Stimulated activated CD8-positive, alpha-beta memory T cell treated with anti-CD3 and anti-CD28 coated beads, Interleukin-4, amount 100 ng/mL, for 48 hours (primary cell): ENCODE measurements at places on chromosomes 13 and 19.

- no peak for DNase-seq
Measured at GRCh38 chr13:76882431-76882830, 3.8 kb downstream of the KCTD12 start.

- DNase-seq: no peak
Measured at GRCh38 chr19:46988614-46989230, 30.9 kb upstream of the NPAS1 start.

GRCh38 chr13:99875391-99875790 lies 96.2 kb downstream of the ZIC5 start:
- no peak for DNase-seq

DNA sequence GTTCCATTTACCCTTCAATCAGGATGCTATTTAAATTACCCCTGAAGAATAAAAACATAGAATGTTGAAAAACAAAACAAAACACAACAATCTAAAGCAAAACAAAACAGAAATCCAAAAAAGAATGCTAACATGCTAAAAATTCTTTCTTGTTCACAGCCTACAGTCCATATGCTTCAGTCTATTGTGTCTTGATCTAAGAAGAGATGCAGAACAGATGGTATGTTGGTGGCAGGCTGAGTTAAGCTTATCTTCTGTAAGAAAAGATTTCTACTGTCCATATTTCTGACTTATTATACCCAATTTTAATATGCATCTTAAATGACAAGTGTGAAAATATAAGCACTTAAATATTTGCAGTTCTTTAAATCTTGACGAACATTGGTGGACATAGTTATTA lies 356.1 kb upstream of the SLITRK1 start:
- no peak for DNase-seq

DNA sequence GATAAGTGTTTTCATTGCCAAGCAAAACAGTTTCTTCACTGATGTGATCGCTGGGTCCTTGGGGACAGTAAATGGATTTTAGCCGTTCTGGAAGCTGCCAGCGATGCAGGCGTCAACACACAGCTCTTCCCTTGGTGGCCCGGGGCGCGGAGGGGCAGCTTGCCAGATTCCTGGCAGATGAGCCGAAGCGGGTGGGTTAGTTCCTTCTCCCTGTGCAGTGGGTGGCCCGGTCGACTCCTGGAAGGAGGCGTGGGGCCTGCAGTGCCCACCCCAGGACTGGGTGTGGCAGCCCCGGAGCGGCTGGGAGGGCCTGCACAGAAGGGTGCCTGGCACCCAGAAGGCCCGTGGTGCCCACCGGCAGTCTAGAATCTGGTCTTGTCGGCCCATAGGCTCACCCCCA lies 69.0 kb downstream of the KDM4B start:
- no peak for DNase-seq

DNA sequence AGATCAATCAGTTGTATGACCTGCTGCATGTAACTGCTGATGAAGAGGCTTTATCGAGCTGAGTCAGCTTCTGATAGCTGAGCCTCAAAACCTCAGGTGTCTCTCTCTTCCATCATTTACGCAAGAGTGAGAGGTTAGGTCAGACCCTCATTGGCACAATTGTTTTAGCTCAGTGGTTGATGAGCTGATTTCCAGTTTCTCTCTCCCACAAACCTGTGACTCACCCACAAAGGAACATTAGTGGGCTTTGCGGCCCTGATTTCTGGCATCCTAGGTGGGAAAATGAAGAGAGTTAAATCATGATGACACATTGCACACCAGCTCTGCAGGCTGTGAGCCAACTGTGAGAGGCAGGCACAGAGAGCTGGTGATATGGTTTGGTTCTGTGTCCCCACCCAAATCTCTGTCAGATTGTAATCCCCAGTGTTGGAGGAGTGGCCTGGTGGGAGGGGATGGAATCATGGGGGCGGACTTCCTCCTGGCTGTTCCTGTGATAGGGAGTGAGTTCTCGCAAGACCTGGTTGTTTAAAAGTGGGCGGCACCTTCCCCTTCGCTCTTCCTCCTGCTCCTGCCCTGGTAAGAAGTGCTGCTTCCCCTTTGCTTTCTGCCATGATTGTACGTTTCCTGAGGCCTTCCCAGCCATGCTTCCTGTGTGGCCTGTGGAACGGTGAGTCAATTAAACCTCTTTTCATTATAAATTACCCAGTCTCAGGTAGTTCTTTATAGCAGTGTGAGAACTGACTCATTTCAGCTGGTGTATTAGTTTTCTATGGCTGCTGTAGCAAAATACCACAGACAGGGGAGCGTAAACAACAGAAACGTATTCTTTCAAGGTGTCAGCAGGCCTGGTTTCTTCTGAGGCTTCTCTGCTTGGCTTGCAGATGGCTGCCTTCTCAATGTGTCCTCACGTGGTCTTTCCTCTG lies 33.5 kb upstream of the TMTC4 start:
- DNase-seq: peak; percentile 40

- DNase-seq: no peak
Measured at GRCh38 chr13:23618341-23618740, 48.1 kb downstream of the TNFRSF19 start.

- no peak for DNase-seq
Measured at GRCh38 chr13:48476215-48476614, 56.7 kb downstream of the RCBTB2 start.

DNA sequence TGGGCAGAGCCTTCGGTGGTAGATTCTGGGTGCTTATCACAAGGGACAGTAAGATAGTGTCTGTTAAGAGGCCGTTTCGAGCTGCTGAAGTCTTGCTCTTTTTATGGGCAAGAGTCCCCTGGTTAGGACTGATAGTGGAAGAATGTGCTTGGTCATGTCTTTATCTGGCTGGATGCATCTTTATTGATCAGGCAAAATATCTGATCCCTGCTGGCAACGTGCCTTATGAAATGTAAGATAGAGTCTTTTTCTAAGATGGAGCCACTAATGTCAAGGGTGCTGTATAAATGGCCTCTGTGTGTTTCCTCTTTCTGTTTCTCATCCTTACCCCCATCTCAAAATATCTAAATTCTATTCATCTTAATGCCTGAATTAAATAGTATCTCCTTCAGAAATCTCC lies 53.3 kb downstream of the MYO16 start:
- no peak for DNase-seq

- DNase-seq: no peak
Measured at GRCh38 chr13:64958106-64958505, 2272.0 kb downstream of the PCDH9 start.

DNA sequence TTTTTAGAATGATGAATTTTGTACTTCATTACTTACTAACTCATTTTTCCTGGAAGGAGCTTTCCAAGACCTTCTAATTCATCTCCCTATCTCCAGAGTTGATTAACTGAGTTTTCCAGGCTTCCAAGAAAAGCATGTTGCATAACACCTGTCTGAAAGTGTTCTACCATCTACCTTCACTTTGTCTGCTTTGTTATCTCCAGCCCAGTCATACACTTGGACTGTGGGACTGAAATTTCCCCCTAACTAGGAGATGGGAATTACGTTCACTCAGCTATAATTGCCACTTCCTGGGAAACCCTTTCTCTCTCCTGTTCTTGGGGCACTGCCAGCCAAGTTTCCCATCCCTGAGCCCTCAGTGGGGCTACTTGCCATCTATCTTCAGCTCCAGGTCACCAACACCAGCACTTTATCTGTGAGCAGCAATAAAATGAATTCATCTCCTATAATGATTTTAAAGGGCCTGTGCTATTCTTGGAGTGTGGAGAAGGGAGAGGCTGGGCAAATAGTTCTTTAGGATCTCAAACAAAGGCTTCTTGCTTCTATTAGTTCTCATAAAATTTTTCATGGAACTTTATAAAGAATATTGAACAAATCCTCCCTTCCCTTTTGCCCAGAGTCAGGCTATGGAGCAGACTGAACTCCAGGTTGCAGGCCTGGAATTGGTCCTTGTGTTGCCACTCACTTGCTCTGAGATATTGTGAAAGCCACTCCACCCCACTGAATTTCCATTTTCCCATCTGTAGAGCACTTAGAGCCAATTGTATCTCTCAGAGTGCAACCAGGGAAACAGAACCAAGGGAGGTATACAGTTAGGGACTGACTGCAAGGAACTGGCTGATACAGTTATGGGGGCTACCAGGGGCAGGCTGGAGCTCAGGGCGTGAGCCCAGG lies 17.8 kb upstream of the ATP12A start:
- no peak for DNase-seq

- DNase-seq: no peak
Measured at GRCh38 chr13:78806457-78806856, 147.5 kb upstream of the OBI1 start.

DNA sequence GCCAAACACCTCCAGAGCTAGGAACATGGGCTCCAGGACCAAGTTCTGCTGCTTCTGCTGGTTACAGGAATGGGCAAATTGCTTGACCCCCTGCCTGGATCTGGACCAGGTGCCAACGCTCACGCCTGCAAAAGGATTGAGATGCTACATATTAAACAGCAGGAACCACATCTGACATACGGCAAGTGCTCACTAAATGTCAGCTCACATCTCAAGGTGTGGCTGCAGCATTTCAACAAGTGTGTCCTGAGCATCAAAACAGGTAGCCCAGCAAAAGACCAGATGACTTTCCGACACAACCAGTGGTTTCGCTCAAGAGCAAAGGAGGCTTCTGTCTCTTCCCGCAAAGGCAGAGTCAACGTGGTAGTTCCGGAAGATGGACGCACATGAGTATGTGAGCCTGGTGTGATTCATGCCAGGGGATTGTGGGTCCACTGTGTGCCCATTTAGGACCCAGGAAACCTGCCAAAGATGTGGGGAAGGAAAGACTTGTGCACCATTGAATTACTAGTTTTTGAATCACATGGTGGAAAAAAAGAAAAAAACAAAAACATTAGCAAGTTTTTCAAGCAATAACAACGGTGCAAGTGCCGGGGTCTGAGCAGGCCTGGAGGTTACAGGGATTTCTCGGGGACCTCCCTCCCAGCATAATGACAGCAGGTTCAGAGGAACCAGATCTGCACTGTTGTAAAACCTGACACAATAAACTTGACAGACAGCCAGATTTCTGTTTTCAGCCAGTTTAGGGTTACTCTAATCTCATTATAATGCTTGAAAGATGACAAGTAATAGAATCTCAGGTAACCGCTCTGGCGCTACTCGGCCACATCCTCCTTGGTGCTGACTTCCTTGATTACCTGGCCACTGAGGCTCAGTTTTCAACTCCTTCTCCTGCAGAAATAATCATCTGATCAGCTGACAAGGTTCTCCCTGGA lies 77.9 kb downstream of the SOX1 start:
- no peak for DNase-seq

- no peak for DNase-seq
Measured at GRCh38 chr13:102945886-102946285, 100.1 kb downstream of the ERCC5 start.

DNA sequence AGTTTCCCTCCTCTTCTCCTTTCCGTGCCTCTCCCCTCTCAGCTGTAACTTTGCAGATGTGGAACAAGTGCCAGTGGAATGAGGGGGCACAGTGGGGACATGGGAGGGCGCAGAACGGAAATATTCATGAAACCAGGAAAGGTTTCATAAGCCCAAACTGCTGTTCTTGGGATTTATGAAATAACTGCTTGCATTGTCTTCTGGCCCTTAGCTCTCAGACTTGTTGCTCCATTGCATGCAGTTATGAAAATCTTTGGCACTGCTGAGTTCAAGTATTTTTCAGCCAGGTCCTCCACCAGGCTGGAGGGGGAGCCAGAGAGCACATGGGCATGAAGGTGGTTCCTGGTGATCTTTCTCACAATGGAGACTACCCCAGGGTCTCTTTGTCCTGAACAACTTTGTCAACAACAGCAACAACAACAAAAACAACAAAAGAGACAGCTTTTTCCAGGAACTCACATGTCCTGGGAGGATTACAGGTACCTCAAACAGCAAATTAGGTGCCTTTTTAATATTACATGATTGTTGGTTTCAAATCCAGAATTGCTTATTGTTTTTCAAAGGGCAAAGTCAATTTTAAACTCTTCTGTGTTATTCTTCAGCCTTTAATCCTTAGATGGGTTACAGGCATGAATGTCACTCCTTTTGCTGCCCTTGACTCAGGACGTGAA lies 1.5 kb downstream of the RGCC start:
- peak; percentile 75 for DNase-seq

DNA sequence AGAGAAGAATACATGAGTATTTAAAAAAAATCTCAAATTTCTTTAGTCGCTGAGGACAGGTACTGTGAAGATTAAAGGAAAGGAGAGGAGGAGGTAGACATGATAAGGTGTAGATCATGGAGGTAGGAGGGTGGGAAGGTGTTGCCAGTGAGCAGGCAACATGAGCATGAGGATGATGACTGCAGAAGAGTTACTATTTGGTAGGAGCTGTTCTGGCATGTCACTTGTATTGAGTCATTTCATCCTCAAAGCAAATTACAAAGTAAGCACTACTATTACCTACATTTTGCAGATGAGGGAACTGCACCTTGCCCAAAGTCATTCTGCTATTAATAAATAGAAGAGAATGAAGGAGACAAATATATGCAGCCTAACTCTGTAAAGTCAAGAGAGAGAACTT lies 435.8 kb upstream of the KLF12 start:
- no peak for DNase-seq

DNA sequence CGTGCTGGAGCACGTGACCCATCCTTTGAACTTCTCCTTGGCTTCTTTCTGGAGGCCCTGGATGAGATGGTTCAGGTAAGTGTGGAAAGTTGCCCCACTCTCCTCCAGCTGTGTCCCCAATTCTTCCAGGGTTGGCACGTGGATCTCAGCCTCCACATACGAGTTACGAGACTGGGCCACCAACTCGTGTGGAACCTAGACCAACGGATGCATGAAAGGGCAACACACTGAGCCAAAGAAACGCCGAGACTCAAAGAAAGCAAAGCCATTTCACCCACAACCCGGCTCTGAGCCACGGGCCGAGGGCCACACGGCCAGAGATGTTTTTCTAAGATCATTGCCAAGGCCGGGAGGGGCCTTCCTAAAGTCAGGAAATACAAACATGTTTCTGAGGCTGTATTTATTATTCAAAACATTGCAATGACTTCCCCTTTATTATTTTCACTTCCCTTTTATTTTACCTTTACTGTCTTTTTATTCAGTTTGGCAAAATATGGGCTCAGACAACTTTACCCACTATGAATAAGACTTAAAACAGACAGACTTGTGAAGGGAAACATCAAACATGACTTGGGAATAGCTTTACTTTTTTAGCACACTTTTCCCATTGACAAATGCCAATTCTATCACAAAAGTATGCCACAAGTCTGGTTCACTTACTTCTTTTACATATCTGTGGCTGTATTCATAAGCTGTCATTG lies 94.6 kb downstream of the KL start:
- DNase-seq: no peak

DNA sequence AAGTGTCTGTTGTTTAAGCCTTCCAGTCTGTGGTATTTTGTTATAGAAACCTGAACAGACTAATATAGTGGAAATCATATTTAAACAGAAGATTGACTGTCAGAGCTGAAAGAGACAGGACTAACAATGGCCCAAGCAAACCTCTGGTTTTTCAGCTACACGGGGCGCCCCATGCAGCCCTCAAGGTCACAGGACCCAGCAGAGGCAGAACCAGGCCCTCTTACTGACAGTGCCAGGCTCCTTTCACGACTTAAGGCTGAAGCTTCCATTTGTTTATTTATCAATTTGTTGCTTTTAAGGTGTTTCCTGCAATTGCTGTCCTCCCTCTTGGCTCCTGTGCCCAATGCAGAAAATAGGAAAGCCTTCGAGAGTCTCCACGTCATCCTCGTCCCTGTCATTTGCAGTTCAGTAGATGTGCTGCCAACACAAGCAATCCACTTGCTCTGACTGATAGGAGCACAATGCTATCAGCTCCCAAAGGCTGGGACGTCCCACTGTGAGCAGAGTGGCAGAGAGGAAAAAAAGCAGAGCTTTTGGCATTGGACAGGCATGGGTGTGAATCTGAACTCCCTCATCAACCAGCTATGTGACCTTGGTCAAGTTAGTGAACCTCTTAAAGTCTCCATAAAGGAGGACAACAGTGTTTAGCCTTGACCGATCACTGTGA lies 10.5 kb upstream of the SLC7A1 start:
- no peak for DNase-seq

- DNase-seq: no peak
Measured at GRCh38 chr19:4477034-4477801, 5.1 kb downstream of the HDGFL2 start.
